Stimulated activated CD4-positive, alpha-beta T cell treated with anti-CD3 and anti-CD28 coated beads, Interleukin-4, amount 100 ng/mL, for 24 hours (primary cell): ENCODE measurements at places on chromosomes 13 and 19.
A peak's percentile ranks its signal among the peaks of the same experiment; 100 is the strongest.

- no peak for DNase-seq
These were observed 10.2 kb upstream of the N4BP2L2 start for GRCh38 chr13:32548837-32549236.

- DNase-seq = peak; percentile 91
These were observed 44.3 kb downstream of the BBC3 start for GRCh38 chr19:47186446-47187334.

DNA sequence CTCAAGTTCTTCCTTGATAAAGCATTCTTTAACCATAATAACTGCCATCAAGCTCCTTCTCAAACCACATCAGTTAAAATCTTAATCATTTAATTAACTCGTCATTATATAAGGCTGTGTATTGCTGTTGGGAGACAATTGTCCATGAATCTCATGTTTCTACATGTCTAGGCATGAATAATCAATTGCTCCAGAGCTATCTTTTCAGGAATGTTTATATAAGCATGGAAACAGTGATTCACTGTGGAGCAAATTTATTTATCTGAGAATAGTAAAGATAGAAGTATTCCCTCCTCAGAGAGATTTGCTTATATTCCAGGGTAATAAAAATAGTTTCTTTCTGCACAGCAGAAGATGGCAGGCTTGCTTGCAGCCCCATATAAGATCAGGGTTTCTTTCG lies 71.1 kb downstream of the CBY2 start:
- no peak for DNase-seq

DNA sequence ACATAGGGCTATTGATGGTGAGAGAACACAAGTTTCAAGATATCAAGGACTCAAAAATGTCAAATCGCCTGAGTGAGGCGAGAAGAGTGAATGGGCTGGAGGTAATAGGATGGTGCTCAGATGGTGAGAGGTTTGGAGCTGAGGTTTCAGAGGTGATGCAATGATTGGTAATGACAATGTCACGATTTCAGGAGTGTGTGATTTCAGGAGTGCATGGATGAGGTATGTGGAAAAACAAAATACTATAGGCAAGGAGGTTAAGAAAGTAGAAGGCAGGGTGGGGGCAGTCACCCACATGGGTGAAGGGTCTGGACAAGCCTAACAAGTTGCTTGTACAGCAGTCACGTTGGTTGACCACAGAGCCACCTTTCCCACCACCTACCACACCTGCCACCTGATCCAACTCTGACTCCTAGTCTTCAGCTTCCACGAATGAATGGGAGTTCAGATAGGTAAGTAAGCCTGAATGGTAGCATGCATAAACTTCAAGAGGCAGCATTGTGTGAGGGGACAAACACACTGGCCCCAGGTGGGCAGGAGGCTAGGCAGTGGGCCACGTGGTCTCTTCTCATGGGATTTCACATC lies 71.5 kb downstream of the RUBCNL start:
- no peak for DNase-seq

DNA sequence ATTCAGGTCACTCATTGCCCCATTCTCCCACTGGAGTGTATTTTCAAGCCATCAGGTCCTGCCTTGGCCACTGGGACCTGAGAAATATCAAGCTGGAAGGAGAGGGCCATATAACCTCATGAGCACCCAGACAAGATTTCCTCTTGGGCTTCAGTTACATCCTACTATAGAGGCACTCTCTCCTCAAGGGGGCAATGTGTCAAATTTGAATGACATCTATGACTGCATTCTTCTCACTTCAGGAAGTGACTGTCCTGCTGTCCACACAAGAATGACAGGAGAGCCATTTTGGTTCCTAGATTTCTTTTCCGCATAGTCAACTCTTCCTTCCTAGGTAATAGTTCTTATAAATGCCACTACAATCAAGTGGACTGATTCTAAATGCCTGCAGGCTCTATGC lies 416.2 kb downstream of the DIAPH3 start:
- DNase-seq = no peak

- no peak for DNase-seq
These were observed 13.5 kb upstream of the PLEKHF1 start for GRCh38 chr19:29651622-29652394.
